ENCODE measurements at places on chromosomes 13 and 19.
A peak's percentile ranks its signal among the peaks of the same experiment; 100 is the strongest.

GRCh38 chr19:51779181-51779580 lies 15.8 kb upstream of the FPR3 start:
- DNase-seq: no peak

DNA sequence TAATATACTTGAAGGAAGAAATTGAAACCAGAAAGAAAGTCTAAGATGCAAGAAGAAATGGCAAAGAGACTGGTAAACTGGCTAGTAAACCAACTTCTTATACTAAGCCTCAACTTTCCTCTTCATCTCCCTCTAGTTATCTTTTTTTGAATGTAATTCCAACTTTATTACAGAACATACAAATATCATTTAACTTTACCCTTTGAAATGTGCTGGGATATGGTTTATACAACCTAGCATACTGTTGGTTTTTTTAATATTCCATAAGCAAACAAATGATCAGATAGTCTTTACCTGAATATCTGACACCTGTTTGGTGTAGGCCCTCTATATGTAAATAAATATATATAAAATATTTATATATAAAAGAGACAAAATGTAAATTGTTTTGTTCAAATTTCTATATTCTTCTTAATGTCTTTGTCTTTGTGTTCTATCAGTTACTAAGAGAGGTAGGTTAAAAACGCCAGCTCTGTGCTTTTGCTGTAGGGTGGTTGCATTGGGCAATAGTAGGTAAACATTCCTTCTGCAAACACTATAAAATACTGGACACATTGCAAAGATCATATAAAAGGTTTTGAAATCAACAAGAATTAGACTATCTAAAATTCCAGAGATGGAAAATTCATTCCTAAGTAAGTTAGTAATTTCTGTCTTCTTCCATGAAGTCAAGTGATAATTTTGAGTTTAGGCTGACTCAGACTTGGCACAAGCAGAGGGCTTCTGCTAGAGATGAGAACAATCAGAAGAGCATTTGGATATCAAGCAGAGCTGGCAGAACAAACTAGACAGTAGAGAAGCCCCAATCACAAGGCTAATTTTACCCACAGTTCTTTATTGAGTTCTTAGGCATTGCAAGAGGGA lies 383.3 kb downstream of the RFC3 start:
- DNase-seq: peak; percentile 60

GRCh38 chr19:34325981-34326787 lies 38.8 kb upstream of the GPI start:
- DNase-seq: no peak

GRCh38 chr13:22735011-22735995 lies 445.5 kb upstream of the SGCG start:
- DNase-seq: no peak

DNA sequence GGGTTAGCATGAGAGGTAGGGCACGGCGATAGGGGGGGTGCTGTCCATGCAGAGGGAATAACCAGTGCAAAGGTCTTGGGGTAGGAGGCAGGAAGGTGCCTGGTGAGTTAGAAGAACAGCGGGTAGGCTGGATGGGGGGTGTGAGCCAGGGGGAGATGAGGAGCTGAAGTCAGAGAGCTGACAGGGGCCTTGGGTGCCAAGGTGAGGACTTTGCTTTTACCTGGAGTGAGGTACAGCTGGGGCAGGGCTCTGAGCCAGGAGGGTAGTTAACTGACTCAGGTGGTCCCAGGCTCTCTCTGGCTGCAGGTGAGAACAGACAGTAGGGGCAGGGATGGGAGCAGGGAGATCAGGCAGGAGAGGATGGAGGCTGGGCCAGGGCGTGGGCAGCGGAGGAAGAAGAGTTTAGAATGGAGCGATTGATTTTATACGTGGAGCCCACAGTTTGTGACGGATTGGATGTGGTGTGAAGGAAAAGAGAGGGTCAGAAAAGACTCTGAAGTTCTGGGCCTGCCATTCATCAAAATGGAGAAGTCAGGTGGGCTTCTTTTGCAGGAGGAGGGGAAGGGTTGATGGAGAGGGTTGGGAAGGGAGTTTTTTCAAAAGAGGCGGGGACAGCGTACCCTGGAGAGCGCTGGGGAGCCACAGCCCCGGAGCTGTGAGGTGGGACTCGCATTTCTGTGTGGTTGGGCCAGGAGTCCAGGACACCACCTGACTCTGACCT lies 1.2 kb upstream of the GRAMD1A start:
- no peak for DNase-seq

DNA sequence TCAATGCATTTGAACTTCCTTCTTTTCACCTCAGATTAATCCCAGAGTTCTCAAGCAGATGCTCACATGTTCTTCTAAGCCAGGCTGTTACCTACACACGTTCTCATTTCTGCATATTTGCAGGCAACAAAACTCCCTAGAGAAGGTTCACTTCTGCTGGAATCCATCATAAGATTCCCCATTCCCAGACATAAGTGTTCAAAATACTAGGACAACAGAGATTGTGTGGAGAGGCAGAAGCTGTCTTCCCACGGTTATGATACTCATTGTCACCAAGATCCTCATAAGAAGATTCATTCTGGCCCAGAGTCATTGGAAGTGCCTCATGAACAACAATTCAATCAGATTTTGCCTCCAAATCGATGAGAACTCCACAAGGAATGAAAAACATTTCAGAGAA lies 931.6 kb upstream of the MIR17HG start:
- no peak for DNase-seq

GRCh38 chr13:46490129-46490528 lies 62.8 kb upstream of the LRCH1 start:
- DNase-seq: no peak

- no peak for DNase-seq
These were observed 146.9 kb upstream of the SOX21 start for GRCh38 chr13:94859278-94859691.

GRCh38 chr13:51723529-51723928 lies 80.4 kb downstream of the DHRS12 start:
- DNase-seq: no peak

DNA sequence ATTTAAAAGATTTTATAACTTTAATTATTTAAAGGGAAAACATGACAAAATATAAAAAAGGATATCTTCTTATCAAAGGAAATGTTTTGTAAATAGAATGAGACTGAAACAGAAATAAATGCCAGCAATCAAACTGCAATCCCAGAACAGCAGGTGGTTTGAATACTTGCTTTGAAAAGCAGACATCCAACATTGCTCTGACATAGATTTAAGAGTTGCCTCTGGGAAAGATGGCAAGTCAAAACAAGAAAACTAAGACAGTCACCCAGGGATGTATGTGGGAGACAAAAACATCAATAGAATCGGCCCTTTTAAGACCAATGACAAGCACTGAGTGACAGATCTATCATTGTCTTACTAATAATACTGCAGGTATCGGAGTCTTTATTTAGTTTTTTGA lies 789.7 kb upstream of the GPC6 start:
- no peak for DNase-seq

GRCh38 chr19:42345191-42345812 lies 19.9 kb downstream of the MEGF8 start:
- peak; percentile 49 for DNase-seq

- DNase-seq: no peak
These were observed 11.7 kb downstream of the UGGT2 start for GRCh38 chr13:96041326-96042110.

- DNase-seq: no peak
These were observed 350.7 kb downstream of the LMO7 start for GRCh38 chr13:75986818-75987217.

GRCh38 chr13:22447132-22447886 lies 733.5 kb upstream of the SGCG start:
- no peak for DNase-seq

- peak; percentile 47 for DNase-seq
These were observed 932 bp downstream of the SLC35E1 start for GRCh38 chr19:16571283-16571682.

- no peak for DNase-seq
These were observed 258.6 kb downstream of the EFNB2 start for GRCh38 chr13:106276876-106277275.

DNA sequence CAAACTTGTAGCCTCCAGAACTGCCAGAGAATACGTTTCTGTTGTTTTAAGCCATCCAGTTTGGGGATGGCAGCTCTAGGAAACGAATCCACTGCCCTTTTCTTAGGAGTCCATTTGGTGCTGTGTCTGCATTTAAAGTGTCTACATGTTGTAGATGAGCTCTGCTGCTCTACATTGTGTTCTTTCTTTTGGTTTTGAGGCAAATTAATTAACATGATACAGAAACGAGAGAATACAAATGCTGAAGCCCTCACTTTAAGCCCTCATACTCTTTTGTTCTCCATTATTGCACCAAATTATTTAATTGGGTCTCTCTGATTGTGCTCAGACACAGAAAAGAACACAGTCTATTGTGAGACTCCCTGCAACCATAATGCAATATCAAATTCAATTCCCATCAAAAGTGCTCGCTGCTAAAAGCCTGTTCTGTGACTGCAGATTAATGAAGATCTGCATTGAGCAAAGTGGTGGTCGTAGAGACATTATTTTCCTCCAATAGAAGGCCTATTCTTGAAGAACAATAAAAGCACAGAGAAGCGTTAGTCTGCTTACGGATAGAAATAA lies 166.3 kb upstream of the SOX21 start:
- DNase-seq: no peak

DNA sequence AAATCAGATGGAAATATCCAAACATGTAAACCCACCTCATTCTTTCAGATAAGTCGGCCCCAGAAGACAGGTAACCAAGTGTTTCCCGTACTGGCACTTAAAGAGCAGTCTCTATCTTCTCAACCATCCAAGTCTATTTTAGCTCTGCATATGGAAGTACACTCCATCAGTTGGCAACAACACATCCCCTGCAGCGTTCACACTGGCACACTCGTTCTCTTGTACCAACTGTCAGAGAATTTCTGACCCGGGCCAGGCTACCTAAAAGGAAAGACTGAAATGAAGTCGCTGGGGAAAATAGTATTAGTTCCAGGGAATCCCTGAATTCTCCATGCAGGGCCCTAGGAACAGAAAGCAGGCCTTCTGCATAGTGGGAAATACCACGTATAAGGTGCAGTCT lies 109.3 kb downstream of the RXFP2 start:
- DNase-seq: no peak

- no peak for DNase-seq
These were observed 119.0 kb upstream of the OBI1 start for GRCh38 chr13:78777976-78778375.

GRCh38 chr13:48431431-48431830 lies 18.5 kb upstream of the LPAR6 start:
- DNase-seq: peak; percentile 17

DNA sequence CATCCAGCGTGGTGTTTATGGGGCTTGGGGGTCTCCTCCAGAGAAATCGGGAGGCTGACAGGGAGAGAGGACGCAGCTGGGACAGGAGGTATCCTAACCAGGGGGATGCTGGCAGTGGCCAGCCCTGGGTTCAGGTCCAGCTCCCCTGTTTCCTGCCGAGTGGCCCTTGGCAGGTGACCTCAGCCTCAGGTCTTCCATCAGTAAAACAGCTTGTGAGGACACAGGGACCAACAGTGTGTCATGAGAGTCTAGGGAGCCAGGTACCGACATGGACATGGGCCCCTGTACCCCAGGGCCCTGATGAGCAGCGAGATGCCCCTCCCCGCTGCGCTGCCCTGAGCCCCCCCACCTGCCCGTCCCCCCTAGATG lies 19.6 kb downstream of the EVI5L start:
- DNase-seq: no peak

DNA sequence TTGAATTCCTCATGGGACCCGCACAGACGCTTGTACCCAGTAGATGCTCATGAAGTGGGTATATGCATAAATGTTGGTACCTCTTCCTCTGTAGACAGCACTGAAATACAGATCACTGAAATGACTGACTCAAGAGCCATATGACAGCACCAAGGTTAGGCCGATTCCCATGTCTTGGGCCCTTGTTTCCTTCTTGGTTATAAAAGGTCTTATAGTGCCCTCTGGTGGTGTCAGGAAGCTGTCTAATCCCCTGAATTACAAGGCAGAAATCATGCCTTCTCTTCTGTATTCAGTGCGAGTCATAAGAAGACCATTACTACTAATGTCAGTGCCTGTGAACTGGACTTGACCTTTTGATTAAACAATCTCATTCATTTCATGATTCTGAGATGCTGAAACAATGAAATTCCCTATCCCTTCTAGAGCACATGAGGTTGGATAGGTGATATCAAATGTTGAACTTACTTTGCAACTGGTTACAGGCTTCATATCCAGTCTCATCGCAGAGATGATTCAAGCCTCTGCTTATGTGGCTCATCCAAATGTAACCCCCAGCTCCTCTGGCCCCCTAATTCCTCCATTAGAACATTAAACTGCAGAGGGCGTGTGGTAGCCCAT lies 59.7 kb downstream of the SPATA13 start:
- peak; percentile 76 for DNase-seq

DNA sequence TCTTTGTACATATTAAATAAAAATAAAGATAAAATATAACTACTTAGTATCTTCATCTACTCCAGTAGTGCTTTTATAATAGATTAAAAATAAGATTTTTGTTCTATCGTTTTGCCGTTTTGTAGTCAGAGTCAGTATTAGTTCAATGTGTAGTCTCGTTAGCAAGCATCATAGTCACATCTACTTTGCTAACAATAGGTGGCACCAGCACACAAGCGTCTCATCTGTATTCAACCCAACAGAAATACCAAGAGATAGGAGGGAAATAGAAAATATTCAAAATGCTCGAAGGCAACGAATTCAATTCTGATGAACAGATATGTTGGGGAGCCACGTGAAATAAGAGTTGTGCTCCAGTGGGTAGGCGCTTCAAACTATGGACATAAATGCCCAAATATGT lies 21.4 kb upstream of the MICU2 start:
- DNase-seq: peak; percentile 77

DNA sequence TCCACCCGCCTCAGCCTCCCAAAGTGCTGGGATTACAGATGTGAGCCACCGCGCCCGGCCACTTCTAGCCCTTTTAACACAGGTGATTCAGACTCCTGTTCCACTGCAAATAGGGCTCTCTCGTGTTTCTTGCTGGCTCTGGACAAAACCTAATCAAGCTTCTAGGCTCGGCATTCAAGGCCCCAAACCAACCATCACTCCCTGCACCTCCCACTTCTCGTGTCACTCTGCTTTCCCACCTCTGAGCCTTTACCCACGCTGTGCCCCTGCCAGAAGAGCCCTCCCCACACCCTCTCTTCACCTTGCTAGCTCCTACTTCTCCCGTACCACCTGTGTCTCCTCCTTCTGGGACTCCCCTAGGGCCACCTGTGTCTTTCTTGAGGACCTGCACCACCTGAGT lies 19.8 kb downstream of the KANK2 start:
- DNase-seq: no peak

Measured in GM03348 (cell line).